NCI-H1105 treated with DMSO at 0.1 percent for 48 hours (cell line): ENCODE measurements at places on chromosomes 5 and 9.

DNA sequence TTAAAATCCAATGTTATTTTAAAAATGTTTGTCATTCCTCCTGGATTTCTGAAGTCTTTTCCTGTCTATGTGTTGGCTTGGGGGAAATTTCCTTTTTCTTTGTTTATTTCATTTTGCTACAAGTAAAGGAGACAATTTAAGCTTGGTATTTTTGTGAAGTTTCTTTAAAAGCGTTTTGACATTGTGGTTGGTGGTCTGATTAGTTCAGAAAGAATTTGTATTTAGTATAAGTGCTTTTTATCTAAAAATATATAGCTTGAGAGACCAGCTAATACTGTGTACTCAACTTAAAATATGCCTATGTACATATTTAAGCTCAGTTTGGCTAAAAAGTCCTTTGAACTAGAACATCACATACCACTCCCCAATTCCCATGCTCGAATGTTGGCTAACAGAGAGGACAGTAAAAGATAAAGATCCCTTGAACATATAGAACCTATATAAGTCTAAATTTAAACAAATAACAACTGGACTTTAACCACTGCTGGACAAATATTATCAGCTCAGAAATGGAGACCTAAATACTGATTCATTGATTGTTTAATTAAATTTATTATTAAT lies 237.6 kb downstream of the TLE4 start:
- DNase-seq, result no peak

DNA sequence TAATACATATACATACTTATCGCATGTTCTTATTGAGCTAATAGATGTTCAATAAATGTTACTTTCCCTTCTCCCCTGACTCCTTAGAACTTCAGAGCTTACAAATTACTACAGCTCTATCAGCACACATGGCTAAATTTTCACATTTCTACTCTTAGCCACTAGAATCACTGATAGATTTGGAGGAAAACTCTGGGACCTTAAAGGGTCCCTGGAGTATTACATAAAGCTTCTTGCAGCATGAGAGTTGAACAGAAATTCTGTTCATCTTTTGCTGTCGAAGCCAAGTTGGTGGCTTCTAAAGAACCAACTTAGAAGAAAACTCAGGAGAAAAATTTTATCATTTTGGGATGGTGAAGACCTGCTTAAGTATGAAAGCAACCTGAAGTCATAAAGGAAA lies 15.5 kb downstream of the B4GALT1 start:
- no peak for DNase-seq

GRCh38 chr5:91125916-91126315 lies 257.2 kb downstream of the ARRDC3 start:
- peak; percentile 6 for DNase-seq

DNA sequence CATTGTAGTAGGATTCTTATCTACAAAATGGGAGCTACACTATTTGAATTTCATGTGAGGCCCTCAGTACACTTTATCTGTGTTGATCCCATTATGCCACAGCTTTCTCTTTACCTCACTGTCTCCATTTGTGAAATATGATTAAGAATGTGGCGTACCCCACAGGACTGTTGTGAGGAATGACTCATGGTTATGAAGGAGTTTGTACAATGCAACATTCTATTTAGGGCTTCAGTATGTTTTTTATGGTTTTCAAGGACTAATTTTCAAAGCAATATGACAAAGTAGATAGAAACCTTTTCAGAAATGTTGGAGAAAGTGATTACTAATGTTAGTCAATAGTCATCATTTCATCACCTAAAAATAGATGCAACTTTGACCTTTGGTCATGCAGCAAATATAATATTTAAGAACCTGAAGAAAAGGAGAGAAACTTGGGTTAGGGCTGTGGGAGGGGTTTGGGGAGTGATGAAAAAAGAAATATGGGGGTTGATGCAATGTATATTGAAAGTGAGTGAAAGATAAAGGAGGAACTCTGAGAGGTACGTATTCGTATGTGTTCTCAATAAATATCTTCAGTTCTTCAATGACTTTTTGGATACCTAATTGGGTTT lies 53.7 kb upstream of the PIP5K1B start:
- DNase-seq, result no peak

- DNase-seq, result no peak
Measured at GRCh38 chr5:14509556-14509955, 72.0 kb upstream of the OTULINL start.

GRCh38 chr5:122322801-122323548 lies 10.9 kb downstream of the SNCAIP start:
- peak; percentile 27 for DNase-seq

DNA sequence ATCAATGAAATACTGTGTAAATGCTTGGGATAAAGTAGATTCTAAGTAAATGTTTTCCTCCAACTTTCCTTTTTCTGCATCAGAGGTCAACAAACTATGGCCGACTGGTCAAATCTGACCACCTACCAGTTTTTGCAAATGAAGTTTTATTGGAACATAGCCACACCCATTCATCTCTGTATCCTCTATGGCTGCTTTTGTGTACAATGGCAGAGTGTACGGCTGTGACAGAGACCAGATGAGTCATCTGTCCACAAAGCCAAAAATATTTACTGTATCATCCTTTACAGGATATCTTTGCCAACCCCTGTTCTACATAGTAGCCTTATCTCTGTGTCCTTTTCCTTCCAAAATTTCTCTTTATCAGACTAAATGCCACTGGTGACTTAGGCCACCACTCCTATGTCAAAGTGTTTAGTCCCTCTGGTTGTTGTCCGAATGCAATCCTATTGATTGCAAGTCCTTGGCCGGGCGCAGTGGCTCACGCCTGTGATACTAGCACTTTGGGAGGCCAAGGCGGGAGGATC lies 218.4 kb upstream of the KLF4 start:
- no peak for DNase-seq

DNA sequence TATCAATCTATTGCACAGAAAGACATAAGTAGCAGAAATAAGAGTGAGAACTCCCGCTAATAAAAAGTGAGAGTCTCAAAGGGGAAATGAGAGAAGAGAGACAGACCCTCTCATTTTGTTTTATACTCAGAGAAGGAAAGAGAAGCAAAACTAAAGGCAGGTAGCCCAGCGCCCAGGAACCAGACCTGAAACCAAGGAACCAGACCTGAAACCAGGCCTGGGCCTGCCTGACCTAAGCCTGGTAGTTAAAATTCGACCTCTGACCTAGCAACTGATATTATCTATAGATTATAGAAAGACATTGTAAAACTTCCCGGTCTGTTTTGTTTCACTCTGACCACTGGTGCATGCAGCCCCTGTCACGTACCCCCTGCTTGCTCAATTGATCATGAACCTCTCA lies 134.5 kb upstream of the SEMA6A start:
- no peak for DNase-seq

DNA sequence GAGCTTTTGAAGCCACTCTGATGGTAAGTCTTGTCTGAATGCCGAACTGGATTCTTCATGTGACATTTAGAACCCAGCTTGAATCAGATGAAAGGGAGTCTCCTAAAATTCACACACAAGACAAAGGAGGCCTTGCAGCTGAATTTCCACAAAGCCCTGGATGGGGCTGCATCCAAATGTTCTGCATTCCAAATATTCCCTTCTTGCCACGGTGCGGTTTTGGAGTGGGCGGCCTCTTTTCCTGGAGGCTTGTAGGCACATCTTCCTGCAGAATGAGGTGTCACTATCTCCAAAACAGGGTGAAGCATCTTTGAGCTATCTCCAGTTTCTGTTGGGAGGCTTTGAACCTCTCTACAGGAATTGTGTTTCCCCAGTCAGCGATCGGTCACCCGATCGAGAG lies 342.7 kb downstream of the ARHGEF28 start:
- no peak for DNase-seq

DNA sequence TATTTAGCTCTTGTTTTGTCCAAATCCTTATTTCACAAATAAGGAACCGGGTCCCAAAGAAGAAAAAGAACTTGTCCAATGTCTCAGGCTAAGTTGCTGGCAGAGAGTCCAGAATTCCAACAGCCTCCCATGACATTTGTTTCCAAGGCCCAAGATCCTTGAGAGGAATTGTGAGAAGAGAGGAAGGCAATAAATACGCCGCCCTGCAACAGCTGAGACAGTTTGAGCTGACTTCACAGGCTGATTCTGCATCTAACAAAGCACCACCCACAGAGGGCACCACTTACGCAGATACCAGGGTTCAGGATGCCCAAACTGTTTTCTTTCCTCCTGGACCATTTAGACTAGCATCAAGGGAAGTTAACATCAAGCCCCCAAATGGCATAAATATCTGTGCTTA lies 211.3 kb downstream of the FAM114A2 start:
- no peak for DNase-seq

GRCh38 chr9:613771-614347 lies 227.6 kb upstream of the DMRT1 start:
- peak; percentile 69 for DNase-seq

DNA sequence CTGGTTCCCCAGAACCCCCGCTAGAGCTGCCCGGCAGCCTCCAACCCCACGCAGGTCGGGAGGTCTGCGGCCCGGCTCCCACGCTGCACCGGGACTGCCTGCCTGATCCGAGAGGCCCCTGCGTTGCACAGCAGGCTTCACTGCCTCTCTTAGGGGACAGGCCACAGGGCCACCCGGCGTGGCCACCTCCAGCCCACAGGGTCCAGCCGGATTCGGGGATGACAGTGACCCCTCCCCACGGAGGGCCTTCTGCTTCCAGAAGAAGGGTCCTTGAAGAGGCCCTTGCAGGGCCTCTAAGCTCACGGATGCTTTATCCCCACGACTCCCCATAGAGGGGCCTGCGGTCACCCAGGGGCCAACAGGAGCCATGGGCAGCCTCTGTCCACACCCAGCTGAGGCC lies 66.1 kb upstream of the PPP1R26 start:
- no peak for DNase-seq

- no peak for DNase-seq
Measured at GRCh38 chr5:139669662-139670368, 21.7 kb downstream of the CXXC5 start.

DNA sequence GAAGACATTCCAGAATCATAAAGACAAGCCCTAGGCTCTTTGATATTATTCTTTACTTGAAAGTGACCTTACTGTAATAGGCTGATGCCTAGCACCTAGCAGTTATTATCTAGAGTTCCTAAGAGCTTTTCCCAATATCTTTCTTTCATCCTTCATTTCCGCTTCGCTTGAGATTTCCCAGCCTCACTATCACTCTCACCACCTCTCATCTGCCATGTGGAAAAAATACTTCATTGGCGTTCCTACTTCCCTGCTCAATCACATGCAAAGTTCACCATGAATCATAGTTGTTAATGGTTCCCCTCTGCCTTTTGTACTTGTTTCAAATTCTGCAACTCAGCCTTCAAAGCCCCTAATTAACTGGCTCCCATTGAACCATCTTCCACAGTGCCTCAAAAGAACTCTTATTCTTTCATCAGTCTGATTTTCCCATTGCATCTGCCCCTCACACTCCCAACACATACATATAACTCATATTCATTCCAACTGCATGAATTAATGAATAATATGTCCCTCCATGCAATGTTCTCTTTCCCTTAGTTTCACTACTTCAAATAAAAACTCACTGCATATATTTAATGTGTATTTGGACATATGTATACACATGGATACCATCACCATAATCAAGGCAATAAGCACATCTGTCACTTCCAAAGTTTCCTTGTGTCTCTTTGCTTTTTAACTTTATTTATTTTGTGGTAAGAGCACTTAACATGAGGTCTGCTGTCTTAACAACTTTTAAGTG lies 221.6 kb downstream of the PARP8 start:
- DNase-seq, result no peak

GRCh38 chr9:71146511-71146910 lies 25.1 kb upstream of the TRPM3 start:
- no peak for DNase-seq

DNA sequence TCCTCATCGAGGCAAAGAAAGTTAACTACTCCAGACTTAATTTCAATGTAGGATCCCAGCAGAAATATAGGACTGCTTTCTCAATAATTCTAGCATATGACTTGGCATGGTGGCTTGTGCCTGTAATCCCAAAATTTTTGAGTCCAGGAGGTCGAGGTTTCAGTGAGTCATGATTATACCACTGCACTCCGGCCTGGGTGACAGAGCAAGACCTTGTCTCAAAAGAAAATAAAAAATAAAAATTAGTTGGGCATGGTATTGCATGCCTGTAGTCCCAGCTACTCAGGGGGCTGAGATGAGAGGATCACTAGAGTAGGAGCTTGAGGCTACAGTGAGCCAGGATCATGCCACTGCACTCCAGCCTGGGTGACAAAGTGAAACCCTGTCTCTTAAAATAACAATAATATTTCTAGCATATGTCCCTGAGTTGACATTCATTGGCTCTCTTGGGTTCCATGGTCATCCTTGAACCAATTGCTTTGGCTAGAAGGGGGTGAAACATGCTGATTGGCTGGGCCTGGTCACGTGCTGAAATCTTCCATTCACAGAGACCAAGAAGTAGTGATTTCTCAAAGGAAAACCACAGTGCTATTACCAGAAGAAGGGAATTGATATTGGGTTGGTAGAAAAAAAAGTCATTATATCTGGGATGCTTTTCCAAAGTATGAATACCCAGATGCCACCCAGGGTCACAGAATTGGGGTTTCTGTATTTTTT lies 31.6 kb upstream of the GARNL3 start:
- no peak for DNase-seq

DNA sequence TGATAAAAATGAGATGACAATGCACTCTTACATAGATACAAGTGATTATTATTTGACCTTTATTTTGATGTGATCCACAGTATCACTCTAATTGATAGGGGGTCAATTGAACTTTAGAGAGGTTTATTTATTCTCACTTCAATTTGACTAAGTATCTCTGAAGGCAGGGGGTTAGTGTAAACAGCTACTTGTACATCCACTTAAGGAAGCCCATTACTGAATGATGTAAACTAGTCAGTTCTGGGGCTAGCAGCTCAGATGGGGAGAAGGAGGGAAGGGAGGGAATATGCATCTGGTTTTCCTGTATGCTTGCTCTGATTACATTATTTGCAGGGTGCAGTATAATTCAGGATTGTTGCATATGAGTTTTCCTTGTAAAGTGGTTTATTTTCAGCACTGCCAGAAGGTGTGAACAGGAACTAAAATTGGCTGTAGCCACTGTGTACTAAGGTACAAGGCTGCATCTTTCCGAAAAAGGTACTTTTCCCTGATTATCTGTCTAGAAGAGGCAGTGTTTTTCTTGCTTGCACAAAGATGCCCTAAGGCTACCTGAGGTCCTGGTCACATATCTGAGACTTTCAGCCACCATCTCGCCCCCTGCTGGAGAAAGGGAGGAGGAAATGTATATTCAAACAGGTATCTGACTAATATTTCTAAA lies 51.2 kb downstream of the MRPS27 start:
- peak; percentile 40 for DNase-seq

GRCh38 chr9:107462691-107463090 lies 26.9 kb downstream of the KLF4 start:
- DNase-seq, result no peak

DNA sequence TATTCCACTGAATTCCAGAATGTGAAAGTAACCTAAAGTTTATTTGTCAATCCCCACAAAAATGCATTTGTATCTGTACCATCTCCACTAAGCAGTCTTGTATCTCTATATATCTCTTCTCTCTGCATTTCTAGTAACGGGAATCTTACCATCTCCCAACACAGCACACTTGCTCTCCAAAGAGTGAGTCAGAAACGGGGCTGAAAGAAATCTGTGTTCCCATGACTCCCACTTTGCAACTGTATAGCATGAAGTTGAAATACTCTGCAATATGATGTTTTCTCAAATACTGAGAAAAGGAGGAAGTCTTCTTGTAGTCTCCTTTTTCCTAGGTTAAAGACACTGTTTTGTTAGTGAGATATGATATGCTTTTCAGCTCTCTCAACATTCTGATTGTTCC lies 848.8 kb upstream of the ACO1 start:
- no peak for DNase-seq
